ENCODE measurements at places on chromosomes 7 and 10. TPM values are rescaled to one million over a fixed set of nuclear protein-coding genes. Genes with fewer than 3 reads are reported as not detected.

Gene ZP3
- 12.1 TPM for total RNA-seq

Gene ATOH7
- total RNA-seq = not detected

Gene PLXNA4
- total RNA-seq = 0.36 TPM

Gene MLXIPL
- not detected for total RNA-seq

Gene EPO
- total RNA-seq = not detected

DNA sequence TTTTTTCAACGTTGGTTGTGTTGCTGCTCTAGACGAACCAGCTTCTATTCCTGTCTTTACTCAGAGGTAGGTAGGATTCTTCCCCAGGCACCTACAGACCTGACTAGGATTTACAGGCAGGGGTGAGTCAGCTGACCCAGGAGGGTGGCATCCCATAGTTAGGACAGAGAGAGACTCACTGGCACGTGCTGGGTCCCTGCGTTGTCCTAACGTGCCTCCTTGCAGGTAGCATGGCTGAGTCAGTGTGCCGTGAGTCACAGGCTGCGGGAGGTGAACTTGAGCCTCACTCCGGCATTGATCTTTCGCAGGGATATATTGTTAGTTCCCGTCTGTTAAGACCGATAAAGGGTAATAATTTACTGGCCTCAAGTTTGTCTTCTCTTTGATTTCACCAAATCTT lies 96.5 kb downstream of the PFKFB3 start:
- peak; percentile 56 for DNase-seq

DNA sequence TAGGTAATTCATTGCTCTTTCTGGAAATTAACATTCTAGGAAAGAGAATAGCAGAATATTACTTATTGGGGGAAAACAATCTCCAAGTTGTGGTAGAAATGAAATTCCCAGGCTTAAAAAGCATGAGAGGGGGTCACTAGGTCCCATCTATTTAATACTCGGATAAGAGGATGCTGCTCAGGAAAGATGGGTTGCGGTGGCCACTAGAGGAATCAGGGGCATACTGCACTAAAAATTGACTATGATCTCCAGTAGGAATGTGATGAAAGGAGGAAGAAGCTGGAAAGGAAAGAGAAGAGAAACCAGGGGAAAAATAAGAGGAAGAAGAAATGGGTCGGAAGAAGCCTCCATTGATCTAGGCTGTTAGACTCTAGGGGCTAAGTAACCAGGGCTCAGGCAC lies 192.8 kb downstream of the GPAM start:
- DNase-seq = no peak

DNA sequence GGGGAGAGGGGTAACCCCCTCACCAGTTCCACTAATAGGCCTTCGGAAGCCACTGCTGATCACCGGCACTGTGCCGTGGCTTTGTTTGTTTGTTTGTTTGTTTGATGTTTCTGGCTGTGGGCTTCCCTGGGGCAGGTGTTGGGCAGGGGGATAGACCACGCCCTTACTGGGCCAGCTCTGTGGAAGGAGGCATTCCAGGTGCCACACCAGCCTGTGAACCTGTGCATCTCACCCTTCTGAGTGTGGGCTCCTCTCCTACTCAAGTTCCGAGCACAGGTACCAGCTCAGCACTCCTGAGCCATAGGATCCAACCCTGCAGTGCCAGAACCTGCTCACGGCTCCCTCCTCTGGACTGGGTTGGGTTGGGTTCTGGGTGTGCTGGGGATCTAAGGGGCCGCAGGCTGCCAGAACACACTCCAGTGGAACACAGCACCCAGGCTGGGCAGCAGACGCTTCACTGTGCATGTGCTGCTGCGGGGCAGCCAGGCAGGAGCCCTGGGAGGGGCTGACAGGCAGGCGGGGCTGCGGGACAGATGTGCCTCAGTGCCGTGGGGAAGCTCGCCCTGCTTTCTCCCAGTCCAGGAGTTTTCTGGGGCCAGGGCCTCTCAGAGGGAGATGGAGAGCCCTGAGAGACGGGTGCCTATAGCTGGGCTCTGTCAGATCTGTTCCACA lies 1053.9 kb downstream of the CNTNAP2 start:
- no peak for DNase-seq

DNA sequence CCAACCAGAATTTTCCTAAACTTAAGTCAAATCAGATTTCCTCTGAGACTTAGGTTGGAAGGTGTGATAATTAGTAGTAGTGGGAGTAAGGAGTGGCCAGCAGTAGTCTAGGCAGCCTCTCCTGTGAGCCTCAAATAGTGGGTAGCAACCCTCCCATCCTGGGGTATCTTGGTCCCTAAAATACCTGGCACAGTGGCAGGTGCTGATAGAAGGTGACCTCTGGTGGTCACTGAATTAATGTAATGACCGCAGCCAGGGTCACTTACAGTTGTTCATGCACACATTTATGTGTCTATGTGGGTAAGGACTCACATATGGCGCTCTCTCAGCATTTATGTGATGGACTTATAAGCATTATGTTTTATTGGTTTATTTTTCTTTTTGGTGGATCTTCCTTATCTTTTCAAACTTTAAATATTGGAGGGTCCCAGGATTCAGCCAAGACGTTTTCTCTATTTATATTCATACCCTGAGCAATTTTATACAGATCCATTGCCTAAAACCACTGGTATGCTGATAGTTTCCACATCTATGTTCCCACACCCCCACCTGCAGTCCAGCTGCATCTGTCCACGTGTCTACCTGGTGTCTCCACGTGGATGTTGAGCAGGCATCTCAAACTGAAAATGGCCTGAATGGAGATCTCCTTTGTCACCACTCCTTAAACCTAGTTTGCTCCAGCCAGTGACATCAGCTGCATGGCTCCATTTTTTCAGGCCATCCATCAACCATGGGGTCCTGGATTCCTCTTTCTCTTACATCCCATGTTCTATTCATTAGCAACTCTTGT lies 18.3 kb downstream of the BMPER start:
- no peak for DNase-seq

DNA sequence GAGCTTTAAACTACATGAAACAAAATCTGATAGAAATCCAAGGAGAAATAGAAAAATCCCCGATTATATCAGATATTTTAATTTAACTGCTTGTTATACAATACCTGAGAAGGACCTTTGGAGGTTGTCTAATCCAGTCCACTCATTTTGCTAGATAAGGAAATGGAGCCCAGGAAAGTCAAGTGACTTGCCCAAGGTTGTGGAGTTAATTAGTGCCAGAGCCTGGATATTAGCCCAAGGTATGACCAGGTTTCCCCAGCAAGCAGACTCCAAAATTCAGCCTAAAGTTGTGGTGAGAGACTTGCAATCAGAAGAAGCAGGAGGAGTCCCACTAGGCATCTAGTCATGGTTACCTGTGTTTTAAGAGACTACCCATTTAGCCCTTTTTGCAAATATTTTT lies 11.7 kb upstream of the EEPD1 start:
- no peak for DNase-seq

DNA sequence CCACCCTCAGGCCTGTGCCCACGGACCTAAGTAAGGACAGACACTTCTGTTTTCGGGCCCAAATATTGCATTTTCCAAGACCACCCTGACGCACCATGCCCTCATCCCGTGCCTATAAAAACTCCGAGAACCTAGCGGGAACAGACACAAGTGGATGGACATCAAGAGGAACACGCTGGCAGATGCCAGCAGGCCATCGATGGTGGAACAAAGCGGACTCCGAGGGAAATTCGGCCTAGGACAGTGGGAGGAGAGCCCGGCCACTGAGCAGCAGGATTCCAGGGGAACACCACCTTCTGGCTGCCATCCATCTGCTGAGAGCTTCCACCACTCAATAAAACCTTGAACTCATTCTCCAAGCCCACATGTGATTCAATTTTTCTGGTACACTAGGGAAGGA lies 243.6 kb upstream of the ZWINT start:
- DNase-seq = no peak

GRCh38 chr7:25056368-25056767 lies 68.7 kb downstream of the CYCS start:
- DNase-seq = no peak

GRCh38 chr7:42278344-42278743 lies 41.3 kb upstream of the GLI3 start:
- no peak for DNase-seq
